ENCODE measurements at places on chromosomes 11 and 22.

DNA sequence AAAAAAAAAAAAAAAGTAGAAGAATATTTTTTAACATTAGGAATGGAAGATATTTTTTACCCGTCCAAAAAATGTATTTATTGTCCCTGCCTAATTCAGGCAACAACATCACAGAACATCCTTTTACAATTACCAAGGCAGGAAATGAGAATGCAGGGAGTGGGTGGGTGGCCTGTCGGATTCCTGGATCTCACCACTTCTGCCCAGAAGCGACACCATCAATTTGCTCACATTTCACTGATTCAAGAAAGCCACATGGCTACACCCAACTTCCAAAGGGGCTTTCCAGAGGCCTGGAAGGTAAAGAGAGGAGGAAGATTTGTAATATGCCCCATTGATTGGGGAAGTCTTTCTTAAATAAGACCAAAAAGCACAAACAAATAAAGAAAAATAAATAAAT lies 93.8 kb upstream of the CLPB start:
- no peak for DNase-seq

GRCh38 chr11:2440646-2441045 lies 3.7 kb downstream of the TRPM5 start:
- no peak for DNase-seq

DNA sequence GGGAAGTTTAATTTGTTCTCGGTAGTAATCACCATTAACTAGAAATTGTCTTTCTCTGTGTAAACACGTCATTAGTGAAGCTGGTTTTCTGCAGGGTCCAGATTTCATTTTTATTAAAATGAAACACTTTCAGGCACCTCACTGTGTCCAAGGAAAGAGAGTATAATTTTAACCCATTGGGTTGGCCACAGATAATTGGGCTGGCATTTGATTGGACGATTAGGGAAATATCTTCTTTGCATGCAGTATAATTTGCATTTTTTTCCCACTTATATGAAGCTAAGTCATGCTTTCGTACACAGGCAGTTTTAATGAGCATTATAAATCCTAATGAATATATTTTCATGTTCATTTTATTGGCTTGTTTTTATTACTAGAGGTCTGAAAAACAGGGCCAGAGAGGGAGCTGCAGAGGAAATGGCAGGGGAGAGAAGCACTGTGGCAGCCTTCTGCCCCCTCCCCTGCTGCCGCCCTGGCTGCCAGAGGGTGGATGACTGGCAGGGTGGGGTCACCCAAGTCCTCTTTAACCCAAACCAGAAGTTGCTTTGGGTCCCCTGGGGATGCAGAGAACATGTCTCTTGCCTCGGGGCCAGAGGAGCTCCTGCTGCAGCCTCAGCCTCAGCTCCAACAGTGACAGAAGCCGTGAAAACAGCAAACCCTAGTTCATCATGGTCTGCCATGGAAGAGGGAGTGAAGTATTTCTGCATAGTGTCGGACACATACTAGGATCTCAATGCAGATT lies 93.9 kb downstream of the PKNOX2 start:
- no peak for DNase-seq

- no peak for DNase-seq
These were observed at the start of gene CCND1 for GRCh38 chr11:69640995-69641581. TSS of gene CCND1 (plus strand) at chr11:69641156. CDS start at chr11:69641314, 158 bp downstream.

DNA sequence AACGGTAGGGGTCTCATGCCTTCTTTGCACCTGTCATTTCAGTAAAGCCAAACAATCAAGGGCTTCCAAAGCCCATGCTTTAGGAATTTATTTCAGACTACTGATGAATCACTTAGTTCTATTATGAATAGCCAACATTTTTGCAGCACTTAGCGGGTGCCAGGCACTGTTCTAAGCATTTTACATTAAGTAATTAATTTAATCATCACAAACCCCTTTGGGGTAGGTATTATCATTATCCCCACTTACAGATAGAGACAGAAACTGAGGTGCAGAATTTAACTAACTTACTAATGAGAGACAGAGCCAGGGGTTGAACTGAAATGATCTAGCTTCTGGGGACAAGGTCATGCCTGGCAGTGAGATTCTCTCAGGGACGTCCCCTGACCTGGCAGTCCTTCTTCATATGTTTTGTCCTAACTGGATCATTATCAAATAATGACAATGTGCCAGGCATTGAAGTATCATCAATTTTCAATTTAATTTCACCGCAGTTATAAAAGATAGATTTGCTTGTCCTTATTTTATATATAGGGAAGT lies 31.7 kb upstream of the NAV2 start:
- no peak for DNase-seq

DNA sequence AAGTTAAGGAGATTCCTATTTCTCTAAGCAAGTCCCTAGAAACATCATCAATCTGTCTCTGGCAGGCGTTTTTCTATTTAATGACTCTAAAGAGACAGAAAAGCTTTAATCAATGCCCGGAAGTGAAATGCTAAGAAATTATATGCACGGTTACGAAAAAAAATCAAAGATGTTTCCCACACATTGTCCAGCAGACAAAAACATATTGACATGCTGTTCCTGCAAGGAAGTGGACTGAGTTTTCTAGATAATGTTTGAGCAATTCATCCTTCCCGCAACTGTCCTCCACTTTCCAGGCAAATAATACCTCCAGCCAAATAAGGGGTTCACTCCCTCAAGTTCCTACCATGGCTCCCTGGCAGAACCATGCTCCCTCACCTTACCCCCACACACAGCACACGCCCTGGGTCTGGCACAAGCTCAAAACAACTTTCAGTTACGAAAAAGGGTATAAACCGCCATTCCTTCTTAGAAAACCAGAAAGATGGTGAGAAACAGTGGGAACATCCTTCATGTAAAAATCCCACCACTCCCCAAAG lies 29.6 kb downstream of the GALNT18 start:
- DNase-seq, result no peak

- DNase-seq, result no peak
These were observed 243.6 kb upstream of the LUZP2 start for GRCh38 chr11:24253237-24253760.

DNA sequence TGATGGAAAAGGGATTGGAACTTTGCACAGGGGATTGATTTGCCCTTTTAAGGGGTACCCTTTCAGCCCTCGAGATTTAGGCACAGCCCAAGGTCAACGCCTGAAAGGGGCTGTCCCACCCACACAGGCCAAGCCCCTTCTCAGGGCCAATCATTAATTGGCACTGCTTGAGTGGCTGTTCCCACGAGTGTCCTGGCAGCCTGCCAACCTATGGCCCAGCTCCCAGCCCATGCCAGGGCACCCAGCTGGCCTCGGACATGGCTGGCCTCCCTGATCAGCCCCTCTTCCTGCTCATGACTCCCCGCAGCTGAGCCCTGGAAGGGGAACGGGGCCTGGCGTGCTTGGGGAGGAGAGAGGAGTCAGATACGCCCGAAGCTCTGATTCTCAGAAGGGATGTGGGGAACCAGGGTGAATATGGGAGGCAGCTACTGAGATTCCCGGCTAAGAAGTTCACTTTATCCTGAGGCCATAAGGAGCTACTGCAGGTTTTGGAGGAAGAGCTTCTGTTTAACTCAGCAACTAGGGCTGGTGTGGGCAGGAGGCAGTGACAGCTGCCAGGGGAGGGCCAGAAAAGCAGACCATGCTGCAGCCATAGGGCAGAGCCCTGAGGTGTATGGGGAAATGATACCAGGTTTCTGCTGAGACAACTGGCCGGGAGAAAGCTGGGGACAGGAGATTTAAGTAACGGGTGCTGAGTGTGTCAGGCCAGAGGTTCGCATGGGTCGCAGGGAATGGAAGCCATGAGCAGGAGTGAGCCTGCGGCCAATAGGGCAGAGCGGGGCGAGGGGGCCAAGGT lies 30.0 kb downstream of the WNT7B start:
- no peak for DNase-seq

- no peak for DNase-seq
These were observed 658 bp downstream of the STIP1 start for GRCh38 chr11:64186492-64187165.

DNA sequence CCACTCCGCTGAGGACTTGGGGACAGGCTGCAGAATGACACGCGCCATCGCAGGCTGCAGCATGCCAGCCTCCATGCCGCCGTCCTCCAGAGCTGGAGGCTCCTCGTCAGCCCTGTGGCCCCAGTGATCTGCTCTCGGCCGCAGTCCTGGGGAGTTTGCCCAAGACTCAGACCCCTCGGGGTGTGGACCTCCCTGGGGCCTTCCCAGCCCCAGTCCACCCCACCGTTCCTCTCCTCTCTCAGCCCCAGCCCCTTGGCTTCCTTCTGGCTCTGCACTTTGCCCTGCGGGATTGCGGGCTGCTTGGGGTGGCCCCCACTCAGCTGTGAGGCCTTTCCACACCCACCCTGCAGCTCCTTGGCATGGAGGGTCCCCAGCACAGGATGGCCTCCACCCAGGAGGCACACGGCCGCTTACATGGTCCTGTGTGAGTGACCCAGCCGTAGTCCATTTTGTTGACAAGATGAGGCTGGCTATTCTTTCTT lies 414.9 kb downstream of the TBC1D22A start:
- no peak for DNase-seq

DNA sequence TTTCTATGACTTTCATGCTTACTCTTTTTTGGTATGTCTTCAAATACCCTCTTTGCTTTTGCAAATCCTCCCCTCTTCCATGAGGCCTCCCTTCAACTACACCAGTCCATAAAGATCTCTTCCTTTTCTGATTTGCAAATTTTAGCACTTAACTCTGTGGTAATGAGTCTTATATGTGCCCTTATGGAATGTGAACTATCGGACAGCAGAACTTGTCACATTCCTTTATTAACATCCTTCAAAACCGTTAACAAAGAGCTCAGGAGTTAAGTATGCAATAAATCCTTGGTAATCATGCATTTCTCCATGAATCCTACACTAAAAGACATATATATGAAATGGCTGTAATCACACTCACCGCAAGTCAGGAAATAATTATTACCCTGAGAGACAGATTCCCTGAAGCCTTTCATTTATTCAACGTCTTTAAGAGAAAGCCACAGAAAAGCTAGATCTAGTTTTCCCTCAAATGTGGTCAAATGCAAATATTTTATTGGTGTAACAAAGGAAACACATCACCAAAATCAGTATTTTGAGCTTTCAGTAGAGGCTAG lies 7.4 kb downstream of the CLNS1A start:
- no peak for DNase-seq

DNA sequence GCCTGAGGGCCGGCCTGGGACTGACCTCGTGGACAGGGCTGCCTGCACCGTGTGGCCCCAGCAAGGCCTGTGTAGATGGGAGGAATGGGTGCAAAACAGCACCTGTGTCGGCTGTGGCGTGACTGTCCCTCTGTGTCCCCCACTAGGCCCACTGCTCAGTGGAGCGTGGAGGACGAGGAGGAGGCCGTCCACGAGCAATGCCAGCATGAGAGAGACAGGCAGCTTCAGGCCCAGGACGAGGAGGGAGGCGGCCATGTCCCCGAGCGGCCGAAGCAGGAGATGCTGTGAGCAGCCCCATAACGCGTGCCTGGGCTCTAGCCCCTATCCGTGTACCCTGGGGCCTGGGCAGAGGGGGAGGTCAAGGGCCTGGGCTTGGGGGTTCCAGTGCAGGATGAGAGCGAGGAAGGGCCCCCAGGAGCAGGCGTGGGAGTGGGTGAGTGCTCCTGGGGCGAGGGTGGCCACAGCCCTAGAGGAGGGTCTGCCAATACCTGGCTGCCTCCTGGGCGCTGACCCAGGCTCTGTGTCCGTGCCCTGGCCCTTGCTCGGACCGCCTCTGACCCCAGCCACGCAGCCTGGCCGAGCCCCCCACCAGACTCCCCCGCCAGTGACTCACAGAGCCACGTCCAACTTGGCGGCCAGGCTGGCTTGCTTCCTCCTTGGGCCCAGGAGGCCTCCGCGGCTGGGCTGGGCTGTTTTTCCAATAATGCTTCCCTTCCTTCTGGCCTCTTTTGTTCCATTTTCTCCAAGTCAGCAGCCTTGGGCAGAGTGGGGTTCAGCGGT lies 11.6 kb downstream of the PRR33 start:
- no peak for DNase-seq

- DNase-seq, result no peak
These were observed 108.2 kb downstream of the BCR start for GRCh38 chr22:23288301-23289129.

DNA sequence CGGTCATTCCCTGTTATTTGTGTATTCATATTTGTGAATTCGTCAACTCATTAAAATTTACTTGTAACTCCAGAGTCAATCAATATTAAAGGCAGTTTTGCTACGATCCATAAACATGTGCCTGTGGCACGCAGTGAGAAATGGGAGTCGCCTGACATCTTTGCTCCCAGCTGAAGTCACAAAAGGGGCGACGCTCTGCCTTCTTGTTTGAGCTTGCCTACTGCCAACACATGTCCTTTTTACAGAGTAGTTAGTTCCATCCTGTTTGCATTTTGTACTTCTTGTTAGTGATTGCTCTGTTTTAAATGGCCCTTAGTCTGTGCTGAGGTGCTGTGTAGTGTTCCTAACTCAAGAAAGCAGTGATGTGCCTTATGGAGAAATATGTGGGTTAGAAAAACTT lies 305.3 kb downstream of the ETS1 start:
- DNase-seq, result no peak

- DNase-seq, result no peak
These were observed 61.3 kb upstream of the OR5P2 start for GRCh38 chr11:7858006-7858405.

GRCh38 chr22:20750461-20751184 lies 23.3 kb upstream of the SERPIND1 start:
- DNase-seq, result no peak

DNA sequence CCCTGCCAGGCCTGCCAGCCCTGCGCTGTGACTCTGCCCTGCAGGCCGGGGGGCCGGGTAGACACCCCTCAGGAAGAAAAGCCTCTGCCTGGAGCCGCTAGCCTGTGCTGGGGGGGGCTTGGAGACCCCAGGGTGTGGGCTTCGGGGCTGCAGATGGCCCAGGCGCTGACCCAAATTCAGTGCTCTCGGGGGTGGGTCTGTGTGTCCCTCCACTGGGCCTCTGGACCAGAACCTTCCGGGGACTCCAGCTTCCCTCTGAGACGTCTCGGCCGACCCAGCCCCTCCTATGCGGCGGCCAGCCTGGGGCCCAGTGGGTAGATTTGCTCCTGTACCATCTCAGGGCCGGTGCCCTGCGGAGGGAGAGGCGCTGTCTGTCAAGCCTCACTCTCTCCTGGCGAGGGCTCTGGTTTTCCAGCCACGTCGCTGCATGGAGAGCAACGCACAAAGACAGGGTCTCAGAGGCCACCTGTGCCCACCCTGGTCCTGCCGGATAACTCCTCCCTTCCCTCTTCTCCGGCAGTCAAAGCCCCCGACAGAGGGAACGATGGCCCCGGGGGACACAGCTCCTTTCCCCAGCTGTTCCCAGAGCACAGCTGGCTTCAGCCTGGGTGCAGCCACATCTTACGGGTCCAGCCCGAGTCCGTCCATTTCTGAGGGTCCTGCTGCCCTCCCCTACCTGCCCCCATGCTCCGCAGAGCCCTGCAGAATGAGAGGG lies 40.1 kb upstream of the TOLLIP start:
- DNase-seq, result no peak

DNA sequence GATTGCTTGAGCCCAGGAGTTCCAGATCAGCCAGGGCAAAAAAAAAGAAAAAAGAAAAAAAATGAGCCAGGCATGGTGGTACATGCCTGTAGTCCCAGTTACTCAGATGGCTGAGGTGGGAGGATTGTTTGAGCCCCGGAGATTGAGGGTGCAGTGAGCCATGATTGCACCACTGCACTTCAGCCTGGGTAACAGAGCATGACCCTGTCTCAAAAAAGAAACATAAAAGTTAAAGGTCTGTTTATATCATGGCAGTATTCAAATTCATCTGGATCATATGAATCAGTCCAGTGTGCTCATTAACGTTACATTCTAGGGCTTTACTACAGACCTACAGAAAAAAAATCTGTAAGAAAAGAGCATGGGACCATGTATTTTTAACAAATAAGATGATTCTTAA lies 13.9 kb downstream of the HSD17B12 start:
- DNase-seq, result no peak

All from thymus (tissue), 14 donors.